ENCODE measurements at places on chromosomes 7 and 10.

- no peak for DNase-seq
These were observed 56.4 kb upstream of the CCDC71L start for GRCh38 chr7:106717254-106717954.

DNA sequence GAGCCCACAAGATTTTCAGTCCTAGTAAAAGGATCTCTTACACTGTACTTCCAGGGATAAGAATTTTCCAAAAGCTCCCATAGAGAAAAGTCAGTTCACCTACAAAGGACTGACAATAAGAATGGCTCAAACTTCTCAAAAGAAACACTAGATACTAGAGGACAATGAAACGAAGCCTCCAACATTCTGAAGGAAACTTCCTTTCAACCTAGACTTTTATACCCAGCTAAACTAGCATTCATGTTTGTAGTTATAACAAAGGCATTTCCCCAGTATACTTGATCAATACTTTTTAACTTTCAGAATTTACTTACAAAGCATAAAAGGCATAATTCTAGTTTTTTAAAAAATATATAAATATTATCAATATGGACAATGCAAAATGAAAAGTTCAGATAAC is 41.0 kb upstream of the DNAAF5 start:
- DNase-seq: no peak

DNA sequence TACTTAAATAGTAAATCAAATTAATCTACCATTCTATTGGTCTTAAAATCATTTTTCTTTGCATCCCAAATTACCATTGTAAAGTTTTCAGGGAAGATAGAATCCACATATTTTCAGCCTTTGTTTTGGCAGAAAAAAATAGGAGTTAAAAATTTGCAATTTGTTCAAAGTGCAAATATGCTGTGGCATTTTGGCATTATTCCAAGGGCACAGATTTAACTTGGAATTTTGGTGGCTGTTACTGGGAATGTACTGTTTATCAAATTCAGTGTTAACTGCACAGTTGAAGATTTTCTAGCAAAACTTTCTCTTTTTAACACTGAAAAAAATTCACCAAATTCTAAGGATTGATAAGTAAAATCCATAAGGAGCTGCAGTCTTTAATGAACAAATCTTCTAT is 151.0 kb upstream of the HDAC9 start:
- no peak for DNase-seq

GRCh38 chr10:3426190-3426845 is 253.7 kb upstream of the PITRM1 start:
- no peak for DNase-seq

DNA sequence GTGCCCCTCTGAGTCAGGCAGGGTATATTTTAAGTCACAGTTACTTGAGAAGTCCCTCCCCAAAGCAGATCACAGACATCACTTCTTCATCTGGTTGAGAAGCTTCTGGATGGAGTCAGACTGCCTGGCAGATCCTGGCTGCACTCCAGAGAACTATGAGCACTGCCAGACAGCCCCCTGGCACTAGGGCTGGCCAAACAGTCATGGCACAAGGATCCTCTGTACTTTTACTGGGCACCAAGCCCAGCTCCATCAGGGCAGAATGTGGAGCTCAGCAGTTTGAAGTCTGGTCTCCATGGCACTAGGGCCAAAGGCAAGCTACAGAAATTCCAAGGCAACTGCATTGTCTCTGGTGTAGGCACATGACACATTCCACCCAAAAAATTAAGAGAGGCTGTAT is 162.1 kb downstream of the NRG3 start:
- DNase-seq: no peak

DNA sequence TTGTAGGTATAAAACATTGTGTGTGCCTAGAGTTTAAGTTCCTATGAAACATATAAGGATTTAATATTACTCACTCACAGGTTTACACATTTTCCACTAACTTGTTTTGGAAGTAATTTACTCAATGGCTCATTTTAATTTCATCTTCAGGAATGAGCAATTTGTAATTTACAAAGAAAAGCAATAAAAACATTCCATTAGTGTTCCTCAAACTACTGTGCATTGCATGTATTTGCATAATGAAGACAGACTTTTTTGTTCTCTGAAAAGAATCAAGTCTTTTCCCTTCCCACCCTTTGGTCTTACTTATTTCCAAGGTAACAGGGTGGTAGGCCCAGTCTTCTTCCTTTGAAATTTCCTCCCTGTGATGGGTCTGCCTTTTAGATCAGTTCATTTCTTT is 61.2 kb downstream of the EPDR1 start:
- DNase-seq: no peak

DNA sequence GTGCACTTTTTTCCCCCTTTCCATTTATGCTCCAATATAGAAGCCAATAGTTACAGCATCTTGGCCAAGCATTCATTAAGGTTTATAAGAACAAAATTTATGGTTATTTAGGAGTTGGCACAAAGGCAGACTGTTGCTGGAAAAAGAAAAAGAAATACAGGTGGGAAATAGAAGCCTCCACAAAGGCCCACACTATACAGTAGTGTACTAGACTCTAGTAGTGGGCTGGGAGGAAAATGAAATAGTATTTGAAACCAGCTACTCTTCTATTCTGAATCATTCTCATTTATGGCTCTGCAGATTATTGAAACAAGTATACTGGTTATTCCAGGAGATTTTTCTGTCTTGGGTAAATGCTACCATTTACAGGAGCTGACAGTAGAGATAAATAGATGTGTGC is 80.9 kb upstream of the CDK6 start:
- no peak for DNase-seq

GRCh38 chr7:35436452-35436851 is 182.6 kb upstream of the TBX20 start:
- DNase-seq: no peak

- DNase-seq: no peak
These were observed 60.4 kb downstream of the ANKIB1 start for GRCh38 chr7:92306153-92306552.

- no peak for DNase-seq
These were observed 136.2 kb upstream of the RET start for GRCh38 chr10:42940487-42941294.

- DNase-seq: no peak
These were observed 26.9 kb downstream of the ARL4A start for GRCh38 chr7:12714379-12714737.

GRCh38 chr7:141588912-141589311 is 37.7 kb downstream of the AGK start:
- no peak for DNase-seq

- no peak for DNase-seq
These were observed 12.0 kb upstream of the BTBD16 start for GRCh38 chr10:122259075-122259466.

- DNase-seq: no peak
These were observed 25.5 kb upstream of the TRIL start for GRCh38 chr7:28983396-28984190.

DNA sequence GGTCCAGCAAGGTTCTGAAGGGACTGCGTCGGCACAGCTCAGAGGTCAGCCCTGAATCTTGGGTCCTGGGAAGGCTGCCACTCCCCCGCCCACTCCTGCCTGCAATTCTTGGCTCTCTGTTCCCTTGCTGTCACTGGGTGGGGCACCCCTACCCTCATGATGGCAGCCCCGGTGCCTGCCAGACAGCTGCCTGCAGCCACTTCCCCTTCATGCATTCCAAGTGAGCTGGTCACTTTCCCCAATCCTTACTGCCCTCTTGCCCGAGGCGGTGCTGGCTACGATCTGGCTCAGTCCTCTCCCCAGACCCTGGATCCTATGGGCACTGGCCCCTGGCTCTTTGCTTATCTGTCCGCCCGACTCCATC is 14.2 kb downstream of the MYL10 start:
- DNase-seq: peak; percentile 58

GRCh38 chr7:16345979-16346958 is 75.1 kb downstream of the CRPPA start:
- peak; percentile 85 for DNase-seq

DNA sequence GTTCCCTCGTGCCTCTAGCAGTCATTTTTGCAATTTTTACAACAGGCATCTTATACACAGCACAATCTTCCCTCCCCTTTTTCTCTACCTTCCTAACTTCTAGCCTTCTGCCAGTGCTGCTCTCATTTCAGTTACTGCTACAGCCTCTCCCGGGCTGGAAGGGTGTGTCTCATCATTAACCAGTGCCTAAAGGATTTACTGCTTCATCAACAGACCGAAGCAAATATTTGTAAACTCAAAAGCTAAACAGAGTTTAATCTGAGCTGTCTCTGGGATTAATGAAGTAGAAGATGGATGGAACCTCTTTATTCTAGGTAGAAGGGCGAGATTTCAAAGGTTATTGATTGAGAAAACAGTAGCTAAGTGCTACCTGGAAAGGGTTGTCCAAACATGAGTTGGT is 94.3 kb downstream of the PRPF18 start:
- no peak for DNase-seq

DNA sequence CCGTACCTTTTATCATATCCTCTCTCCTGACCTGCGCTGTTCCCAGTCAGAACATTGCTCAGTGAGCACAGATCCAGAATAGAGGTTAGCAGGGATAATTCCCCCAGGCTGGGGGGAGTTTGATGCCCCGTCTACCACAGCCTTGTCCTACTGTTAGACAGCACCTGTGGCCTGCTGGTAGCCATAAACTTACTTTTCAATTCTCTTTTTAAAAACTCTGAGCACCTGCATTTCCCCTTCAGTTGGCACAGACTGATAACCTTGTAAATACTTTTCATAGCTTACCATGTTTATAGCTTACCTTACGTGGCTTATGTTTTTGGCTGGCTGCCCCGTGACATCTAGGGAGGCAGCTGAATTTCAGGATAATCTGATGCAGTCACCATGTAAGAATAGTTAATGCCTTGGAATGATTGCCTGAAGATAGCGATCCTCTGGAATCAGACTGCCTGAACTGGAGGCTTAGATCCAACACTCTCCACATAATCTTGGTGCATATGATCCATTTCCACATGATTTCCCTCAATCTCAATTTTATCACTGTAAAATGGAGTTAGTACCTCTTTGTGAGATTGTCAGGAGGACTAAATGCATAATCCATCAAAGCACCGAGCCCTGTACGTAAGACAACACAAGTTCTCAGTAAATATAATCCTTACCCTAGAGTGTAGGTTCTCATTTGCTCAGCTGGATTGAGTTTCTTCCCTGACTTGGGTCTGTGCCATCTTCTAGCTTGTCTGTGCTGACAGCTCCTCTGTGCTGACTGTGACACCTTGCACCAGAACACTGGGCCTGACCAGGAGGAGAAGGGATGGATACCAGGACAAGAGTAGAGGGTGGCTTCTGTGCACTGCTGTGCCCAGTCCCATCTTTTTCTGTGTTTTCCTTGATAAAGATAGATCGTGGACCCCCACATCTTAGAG is 111.7 kb upstream of the GJD4 start:
- peak; percentile 45 for DNase-seq

GRCh38 chr7:29105752-29106668 is 40.3 kb downstream of the CPVL start:
- DNase-seq: peak; percentile 84

DNA sequence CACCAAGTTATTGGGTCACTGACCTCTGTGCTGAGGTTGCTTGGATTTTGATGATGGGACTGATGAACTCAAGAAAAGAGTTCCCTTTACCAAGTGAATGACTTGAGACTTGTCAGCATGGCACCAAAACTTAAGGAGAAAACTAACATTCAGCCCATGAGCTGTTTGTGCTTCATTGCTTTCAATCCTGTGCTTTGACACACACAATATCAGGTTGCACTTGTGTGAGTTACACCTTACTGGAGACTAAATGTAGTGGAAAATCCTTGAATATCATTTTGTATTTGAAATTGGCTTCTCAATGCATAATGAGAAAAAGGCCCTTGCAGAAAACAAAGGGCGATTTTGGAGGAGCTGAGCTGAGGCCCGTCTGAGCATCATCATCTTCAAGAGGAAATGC is 2.7 kb downstream of the BAG3 start:
- no peak for DNase-seq

DNA sequence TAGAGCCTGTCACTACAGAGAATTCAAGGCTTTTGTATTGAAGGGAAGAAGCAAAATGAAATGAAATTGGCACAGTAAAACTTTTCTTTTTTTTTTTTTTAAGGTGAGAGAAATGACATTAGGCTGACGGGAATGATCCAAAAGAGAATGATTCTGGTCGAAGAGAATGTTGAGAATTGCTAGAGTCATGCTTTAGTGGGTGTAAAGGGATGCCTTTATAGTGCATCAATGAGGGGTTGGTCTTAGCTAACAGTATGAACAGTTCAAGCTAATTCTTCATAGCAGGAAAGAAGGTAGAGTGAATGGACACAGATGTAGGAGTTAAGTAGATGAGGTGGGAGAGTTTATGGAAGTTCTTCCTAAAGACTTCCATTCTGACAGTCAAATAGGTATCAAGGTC is 32.3 kb upstream of the LSM8 start:
- DNase-seq: no peak

- no peak for DNase-seq
These were observed 19.0 kb downstream of the SMURF1 start for GRCh38 chr7:99124751-99125504.

- no peak for DNase-seq
These were observed 9.6 kb downstream of the CH25H start for GRCh38 chr10:89197473-89197872.

DNA sequence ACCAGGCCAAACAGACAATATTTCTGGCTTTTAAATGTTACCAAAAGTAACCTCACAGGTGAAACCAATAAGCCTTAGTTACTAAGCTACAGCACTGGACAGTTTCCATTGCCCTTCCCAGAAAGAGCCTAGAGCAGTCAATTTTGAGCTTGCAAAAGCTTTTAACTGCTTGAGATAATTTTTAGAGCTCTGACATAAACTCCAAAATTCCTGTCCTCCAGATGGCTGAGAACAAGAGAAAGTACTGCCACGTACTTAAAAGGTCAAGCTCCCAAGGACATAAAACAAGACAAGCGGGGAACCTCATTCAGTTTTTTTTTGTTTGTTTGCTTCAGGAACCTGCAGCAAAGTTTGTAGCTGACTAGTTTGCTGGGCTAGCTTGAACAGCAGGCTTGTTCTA is 54.1 kb downstream of the BBS9 start:
- no peak for DNase-seq

DNA sequence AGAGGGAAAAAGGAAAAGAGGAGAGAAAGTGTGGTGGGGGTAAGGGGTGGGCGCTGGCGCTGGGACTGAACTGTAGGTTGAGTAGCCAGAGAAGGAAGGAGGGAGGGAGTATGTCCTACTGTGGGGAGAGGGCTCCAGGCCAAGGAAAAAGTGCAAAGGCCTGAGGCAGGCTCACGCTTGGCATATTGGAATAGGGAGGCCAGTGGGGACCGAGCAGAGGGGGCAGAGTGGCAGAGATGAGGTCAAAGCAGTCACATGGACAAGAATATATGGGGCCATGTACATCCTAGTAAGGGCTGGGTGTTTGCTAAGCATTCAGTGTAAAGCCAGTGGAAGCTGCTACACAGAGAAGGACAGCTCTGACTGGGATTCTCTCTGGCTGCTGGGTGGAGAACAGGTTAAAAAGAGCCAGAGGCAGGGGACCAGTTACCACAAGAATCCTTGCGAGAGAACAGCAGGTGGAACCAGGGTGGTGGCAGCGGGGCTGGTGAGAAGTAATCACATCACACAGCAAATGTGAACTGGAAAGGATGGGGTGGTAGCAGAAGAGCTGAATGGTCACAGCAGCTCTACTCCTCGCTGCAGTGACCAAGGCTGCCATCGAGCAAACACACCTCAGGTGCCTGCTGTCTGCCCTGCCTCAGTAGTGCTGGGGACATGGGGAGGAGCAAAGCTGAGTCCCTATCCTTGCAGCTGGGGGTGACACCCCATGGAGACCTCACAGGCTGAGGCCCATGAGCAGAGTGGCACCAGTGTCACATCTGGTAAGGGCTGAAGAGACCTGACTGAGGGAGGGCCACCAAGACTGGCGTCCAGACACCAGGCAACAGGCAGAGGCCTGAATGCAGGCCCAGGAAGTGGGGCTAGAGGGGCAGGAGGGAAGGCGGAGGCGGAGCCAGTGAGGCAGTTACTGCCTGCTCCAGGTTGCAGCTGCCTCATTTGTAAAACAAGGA is 39.5 kb downstream of the FAM53B start:
- no peak for DNase-seq

GRCh38 chr7:44713680-44714335 is 34.8 kb upstream of the ZMIZ2 start:
- no peak for DNase-seq
